ENCODE measurements at places on chromosomes 1 and 21. TPM values are rescaled to one million over a fixed set of nuclear protein-coding genes. Genes with fewer than 3 reads are reported as not detected.

GRCh38 chr21:31844206-31844605 is 28.6 kb upstream of the HUNK start:
- no peak for DNase-seq

The LCE3E gene
- polyA plus RNA-seq = not detected

DNA sequence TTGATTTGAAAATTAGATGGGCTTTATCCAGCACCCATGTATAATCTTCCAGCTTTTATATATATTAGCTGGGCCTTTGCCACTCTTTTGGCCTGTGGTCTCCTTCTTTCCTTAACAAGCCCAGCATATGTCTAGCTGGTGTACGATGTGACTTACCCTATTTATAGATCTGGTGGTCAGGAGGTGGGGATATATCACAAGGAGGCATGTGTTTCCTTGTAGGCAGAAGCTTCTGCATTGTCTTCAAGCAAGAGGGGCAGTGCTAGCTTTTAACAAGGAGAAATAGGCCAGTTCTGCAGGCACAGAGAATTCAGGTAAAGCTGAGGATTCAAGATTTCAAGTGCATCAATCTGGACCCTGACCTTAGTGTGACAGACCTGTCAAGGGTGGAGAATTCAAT is 38.0 kb upstream of the DNASE2B start:
- no peak for DNase-seq

The PIK3C2B gene
- polyA plus RNA-seq = 16.5 TPM

- DNase-seq = no peak
Observed at GRCh38 chr1:177873238-177873637, 96.6 kb downstream of the SEC16B start.

DNA sequence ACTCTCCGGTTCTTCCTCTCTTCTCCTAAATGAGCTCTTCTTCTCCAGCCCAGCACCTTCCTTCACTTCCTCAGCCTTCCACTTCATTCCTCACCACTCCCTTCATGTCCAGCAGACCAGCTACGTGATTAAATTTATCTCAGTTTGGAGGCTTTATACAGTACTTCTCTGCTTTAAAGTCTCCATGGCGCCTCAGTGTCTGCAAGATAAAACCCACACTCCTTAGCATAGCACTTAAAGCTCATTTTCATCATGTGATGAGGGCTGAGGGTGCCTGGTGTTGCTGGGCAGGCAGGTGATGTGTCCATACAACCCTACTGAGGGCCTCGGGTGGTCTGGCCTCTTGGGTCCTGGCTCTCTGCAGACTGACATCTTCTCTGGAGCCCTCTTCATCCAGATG is 7.7 kb downstream of the SLC5A9 start:
- DNase-seq = no peak

DNA sequence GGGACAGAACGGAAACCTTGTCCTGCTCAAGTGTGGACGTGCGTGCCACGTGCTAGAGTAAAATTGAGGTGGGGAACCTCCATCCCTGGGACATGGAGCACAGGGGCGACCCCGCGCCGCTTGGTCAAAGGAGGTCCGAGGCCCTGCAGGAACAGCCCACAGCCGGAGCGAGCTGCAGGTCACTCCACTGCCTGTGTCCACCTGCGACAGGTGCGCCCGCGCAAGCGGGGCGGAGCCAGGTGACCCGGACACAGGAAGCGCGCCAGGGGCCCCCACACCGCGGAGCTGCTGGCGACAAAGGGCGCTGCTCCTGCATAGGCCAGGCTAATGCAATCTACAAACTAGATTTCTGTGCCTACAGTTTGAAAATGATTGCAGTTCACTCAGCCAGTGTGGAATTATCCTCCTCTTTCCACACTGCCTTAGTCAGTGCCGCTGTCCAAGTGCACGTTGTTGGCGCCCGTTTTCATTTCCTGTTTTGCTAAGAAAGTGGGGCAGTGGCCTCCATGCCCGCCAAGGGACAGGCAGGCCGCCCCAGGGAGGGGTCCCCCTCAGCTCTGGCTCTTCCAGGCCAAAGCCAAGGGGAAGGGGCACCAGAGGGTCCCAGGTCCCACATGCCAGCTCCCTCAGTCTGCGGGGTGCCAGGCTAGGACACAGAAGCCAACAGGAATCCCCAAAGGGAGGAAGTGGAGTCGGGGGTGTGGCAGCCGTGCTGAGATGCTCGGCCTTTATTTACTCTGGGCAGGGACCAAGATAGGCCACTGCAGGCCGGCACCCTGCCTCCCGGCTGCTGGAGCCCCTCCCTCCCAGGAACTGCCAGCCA is 4.3 kb upstream of the NADK start:
- no peak for DNase-seq

DNA sequence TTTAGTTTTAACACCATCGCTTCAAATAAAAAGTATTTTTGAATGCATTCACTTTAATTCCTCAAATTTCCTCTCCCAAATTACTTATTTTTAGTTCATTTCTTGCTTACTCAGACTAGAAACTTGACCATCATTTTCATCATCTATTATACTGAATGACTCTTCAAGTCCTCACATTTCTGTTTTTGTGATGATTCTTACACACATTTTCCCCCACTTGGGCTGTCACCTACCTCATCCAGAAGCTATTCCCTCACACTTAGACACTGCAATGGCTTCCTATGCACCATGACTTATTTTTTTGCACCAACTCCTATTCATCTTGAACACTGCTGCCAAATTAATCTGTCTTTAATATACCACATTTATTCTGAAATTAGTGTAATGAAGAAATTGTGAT is 239.6 kb upstream of the DUSP10 start:
- DNase-seq = no peak

- DNase-seq = peak; percentile 68
Observed at GRCh38 chr1:227756172-227756959, 21.1 kb downstream of the SNAP47 start.

The AQP10 gene
- polyA plus RNA-seq = not detected

The SELP gene
- polyA plus RNA-seq = 5.1 TPM

The CNR2 gene
- not detected for polyA plus RNA-seq

GRCh38 chr1:18939398-18940302 is 16.8 kb downstream of the IFFO2 start:
- no peak for DNase-seq

DNA sequence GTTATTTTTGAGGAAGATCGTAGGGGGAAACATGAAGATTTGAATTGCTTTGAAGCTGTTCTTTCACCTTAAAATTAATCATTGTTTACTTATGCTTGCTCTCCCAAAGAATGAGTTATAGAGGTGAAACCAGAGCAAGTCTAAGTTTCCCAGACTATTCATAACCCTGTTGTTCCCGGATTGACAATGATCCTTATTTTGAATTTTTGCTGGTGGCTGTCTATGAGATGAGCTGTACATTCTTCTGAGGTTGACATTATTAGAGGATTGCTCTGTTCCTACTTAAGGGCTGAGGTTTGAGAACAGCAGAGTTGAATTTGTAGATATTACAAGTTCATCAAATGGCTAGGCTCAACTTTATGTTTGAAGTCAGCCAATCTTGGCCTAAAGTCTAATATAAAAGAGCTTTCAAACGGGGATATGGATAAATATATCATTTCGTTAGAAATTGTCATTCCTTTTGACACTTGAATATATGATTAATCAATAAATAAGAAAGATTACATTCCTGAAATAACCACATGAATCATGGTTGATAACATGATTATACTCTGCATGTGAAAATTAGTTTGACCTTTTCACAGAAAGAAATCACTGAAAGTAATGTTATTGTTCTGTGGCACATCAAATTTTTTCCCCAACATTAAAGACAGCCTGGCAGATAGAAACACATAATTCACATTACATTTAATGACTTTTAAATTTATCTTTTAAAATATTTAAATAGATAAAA is 19.1 kb upstream of the PDE4B start:
- no peak for DNase-seq

The FAM72B gene
- 0.94 TPM for polyA plus RNA-seq

DNA sequence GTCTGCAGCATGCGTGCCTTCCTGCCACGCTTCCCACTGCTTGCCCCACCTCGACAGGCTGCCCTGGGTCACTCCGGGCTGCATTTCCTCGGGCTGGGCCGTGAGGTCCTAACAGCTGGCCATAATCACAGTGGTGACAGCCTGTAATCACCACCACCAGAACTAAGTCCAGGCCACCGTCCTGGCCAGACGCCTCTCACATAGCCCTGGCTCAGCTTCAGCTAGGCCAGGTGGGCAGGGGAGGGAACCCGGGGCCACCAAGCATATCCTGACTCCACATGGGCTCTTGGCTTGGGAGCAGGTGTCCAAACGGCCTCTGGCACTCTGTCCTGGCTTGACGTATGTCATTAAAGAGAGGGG is 229.5 kb downstream of the TRABD2B start:
- no peak for DNase-seq

DNA sequence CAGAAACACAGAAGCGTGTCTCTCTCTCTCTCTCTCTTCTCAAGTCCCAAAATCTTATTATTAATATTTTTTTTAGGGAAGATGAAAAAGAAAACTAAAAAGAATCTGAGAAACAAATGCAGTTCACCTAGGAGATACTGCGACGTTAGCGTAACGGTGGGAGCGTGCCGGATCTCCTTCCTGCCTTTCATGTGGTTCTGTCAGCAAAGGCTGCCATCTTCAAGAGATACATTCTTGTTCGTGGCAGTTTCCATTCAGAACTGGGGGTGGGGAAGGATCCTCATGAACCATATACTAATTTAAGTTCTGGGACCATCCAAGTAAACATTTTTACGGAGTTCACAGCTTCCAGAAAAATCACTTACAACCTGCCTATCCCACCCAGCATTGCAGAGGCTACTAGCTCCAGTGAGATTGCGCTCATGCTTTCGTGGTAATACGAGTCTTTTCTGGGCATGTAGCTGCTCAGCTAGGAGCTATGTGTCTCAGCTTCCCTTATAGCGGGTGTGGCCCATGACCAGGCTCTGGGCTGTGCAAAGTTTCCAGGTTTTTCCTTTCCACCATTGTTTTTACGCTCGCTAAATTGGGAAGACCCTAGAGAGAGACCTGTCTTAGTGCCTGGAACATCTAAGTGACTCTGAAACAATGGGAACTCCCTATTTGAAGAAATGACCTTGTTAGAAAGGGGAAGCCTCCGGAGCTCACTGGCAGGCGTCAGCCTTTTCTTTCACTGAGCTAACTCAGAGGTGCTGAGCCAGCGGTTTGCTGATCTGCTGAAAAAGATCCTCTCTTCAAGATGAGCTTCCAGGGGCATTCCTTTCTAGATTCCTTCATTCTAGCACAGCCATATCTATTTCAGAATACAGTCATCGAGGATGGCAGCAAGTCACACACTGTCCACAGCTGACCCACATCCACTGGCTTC is 17.3 kb downstream of the SLAMF1 start:
- DNase-seq = peak; percentile 55

DNA sequence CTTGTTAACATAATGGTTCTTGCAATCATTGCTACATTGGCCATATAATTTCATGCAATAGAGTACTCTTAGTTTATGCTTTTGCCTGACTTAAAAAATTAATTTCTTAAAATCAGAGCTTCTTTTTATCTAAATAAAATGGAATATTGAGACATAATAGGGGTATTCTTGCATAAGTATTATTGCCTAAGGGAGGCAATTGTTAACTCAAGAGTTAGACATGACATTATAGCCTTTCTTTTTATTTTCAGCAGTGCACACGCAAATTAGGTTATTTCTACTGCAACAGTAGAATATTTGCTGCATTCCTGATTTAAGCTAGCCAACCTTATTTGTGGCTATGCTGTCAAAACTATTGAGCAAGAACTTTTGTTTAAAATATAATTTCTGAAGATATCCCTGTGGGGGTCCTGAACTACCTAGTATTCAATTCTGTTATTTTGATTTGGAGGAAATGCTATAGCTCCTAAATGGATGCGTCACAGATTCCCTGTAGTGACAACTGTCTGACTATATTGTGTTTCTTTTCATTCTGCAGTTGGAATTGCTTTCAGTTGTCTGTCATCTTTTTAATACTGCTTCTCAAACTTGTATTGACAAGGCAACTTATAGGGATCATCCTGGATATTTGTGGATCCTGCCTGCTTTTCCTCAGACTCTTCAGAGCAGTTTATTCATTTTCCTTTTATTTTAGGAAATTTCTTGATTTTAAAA is 211.0 kb downstream of the PATJ start:
- no peak for DNase-seq

GRCh38 chr1:203475012-203475981 is at the start of gene PRELP:
Gene PRELP, plus strand, starts transcription at chr1:203475806. Its CDS starts 7,379 bp downstream, at chr1:203483185.
- DNase-seq = no peak

- DNase-seq = no peak
Observed at GRCh38 chr1:6261615-6261995, 707 bp upstream of the GPR153 start.

- peak; percentile 90 for DNase-seq
Observed at GRCh38 chr21:33948096-33948950, 32.7 kb upstream of the ATP5PO start.

DNA sequence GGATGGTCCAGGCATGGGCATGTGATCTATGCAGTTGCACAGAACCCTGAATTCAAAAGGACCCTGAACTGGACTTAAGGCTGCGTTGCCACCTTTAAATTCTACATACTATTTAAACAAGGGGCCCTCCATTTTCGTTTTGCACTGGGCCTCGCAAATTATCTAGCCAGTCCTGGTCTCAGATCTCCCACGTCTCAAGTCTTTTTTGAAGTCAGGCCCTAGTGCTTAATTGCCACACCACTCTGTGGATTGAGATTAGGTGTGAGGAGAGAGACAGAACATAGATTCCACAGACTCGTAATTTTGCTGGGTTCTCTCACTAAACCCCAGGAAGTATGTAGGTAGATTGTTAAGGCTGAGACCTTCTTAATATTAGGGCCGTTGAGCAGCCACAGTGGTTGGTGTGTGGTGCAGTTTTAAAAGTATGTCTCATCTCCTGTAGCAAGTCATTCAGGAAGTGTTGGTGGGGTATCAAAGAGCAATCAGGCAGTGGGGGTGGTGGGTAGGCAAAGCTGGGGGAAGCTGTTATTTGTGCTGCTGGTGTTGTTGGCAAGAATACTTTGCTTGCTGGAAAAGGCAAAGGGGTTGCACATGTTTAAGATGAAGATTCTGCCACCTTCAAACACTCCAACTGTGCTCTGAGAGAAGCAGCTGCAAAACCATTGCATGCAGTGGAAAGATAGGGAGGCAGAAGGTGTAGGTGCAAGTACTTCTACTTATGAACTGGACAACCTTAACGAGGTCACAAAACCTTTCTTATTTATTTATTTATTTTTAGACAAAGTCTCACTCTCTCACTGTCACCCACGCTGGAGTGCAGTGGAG is 11.2 kb downstream of the CD84 start:
- no peak for DNase-seq

The DMBX1 gene
- not detected for polyA plus RNA-seq

DNA sequence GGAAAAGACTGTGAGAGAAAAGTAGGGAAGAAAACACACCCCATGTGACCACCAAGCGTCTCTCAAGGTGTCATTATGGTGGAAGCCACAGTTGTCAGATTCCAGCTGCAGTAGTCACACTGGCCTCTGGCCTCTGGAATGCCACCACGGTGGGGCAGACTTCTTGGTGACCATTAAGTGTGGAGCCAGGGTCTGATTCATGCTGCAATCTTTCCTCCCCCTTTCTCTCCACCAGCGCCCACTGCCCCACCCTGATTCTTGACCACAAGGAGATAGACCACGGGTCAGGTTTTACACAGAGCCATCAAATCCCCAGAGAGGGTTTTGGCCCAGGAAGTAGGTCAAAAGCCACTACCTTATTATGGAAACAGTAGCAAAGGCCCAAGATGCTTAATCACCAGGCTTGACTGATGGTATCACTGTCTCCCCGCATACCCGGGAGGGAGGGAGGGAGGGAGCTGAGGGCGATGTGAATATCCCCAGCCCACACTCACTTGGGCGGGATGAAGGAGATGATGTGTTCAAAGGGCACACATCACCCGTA is 52.7 kb upstream of the GRHL3 start:
- DNase-seq = no peak

Data from adrenal gland (tissue), 19 donors.